ENCODE measurements at places on chromosomes 2 and 18.

GRCh38 chr2:238284802-238285515 is 3.5 kb downstream of the PER2 start:
- no peak for DNase-seq

DNA sequence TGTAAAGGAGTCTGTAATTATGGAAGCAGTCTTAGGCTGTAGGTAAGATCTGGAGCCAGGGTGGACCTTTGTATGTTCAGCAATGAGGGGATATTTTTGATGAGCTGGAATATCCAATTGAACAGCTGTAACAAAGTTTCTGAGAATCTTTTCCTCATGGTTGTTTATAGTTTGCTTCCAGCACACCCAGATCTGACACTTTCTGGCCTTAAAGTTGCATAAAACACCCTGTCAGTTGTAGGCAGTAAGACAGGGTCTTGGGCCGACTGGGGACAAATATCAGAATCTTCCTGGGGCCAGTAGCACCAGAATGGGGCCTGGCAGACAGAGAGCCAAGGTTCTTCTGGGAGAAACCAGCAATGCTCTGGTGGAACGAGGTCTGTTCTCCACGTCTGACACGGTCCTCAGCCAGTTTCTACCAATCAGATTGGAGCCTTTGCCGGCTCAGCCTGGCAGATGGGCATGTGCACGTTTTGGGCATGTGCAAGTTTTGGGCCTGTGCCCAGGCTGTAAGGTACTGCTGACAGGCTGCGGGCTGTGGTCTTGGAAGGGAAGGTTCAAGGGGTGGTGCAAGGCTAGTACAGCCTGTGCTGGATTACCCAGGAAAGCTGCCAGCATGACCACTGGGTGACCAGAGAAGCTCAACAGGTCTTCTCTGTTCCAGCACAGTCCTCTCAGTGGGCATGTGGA is 89.8 kb downstream of the PRKCE start:
- DNase-seq, result no peak

GRCh38 chr2:129605646-129606045 is 373.8 kb upstream of the RAB6C start:
- no peak for DNase-seq

- no peak for DNase-seq
Observed at GRCh38 chr18:9113468-9114149, 11.1 kb downstream of the NDUFV2 start.

- no peak for DNase-seq
Observed at GRCh38 chr2:59578349-59578748, 975.1 kb downstream of the BCL11A start.

DNA sequence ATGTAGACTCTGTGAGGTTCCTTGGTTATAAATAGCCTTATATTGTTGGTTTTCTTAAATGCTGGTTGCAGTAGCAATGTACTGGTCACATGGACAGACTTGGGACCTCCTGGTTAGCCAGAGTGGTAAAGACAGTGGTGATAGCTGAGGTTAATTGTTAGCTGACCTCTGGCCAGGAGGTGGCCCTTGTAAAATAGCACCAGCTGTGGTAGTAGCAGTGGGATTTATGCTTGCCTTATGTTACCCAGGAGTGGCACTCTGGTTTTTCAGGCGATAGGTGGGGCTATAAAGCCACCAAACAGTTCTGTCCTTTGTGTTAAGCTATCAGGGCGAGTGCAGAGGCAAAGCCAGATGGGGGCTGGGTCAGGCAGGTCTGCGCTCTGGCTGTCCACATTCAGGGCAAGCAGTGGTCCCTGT is 94.8 kb upstream of the SRD5A2 start:
- no peak for DNase-seq

- no peak for DNase-seq
Observed at GRCh38 chr2:143955401-143956065, 564.4 kb downstream of the ZEB2 start.

GRCh38 chr2:10086950-10087349 is 6.7 kb upstream of the CYS1 start:
- DNase-seq, result no peak

GRCh38 chr2:86485103-86485502 is 43.9 kb downstream of the KDM3A start:
- DNase-seq, result no peak

- no peak for DNase-seq
Observed at GRCh38 chr2:238126775-238127164, 11.7 kb upstream of the KLHL30 start.

DNA sequence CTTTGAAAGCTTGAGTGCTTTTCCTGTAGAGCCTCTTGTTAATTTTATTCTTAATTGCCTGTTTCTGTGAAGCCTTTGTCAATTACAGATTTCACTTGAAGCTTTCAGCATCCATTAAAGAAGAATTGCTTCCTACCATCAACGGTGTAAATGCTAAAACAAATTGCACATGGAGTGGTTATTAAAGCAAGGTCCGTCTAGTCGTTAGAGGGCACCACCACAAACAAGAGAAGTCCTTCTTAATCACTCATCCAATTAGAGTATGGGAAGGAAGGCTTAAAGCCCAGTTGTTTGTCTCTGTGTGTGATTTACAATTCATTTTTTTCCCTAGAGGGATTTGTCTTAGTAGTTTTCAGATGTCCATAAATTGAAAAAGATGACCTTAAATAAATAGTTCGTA is 1.6 kb downstream of the KCNJ3 start:
- no peak for DNase-seq

DNA sequence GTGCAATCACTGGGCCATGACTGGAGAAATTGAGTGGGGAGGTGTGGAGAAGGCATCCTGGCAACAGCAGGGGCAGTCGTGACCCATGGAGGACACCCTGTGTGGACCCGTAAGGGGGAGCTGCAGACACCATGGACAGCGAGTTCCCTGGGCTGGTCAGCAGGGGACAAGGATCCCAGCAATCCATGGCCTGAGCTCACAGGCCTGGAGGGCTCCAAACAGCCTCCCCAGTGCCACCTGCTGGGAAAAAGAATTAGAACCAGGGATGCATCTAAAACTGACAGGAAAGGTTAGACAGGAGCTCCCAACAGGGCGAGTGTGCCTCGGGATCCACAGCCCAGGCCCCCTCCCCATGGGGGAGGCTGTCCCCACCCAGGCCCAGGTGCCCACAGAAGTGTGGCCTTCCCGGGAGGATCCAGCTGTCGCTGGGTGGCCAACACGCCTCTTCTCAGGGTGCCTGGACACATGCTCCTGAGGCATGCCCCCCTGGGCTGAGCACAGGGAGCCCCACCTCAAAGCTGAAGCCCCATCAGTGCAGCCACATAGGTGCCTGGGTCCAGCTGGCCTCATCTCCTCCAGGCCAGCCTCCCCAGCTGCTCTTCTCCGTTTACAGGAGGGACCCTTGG is 20.5 kb upstream of the KIF1A start:
- DNase-seq, result no peak

DNA sequence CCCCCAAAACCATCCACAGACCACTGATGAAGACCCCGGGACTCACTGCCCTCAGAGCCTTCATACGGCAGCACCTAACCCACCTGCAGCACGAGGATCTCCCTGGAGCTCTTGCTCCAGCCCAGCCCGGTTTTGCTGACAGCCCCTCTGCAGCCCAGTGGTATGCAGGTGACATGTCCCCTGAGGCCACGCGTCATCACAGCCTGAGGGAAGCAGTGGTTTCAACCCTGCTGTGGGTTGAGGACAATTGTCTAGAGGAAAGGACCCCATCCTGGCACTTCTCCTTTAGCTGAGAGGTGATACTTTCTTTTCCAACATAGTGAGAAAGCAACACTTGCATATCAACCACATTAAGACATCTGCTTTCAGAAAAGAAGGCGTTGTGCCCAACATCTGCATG is 134.0 kb downstream of the SEPTIN10 start:
- no peak for DNase-seq

DNA sequence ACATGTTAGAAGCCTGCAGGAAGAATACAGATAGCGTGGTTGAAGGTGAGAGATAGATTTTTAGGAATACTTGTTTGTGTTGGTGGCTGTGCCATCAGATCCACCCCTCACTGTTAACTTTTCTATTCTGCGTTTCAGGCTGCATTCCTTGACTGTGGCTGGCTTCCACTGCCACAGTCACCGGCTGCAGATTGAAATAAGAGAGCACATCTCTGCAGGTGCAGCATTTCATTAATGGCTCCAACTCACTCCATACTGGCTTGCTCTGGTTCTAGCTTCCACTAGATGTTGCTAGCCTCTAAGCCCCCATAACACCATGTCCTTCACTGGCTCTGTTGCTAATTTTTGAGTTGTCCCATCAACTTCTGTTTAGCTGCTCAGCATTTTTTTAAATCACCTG is 286.5 kb downstream of the CPS1 start:
- DNase-seq, result no peak

- no peak for DNase-seq
Observed at GRCh38 chr2:23615216-23616020, 230.4 kb downstream of the KLHL29 start.

DNA sequence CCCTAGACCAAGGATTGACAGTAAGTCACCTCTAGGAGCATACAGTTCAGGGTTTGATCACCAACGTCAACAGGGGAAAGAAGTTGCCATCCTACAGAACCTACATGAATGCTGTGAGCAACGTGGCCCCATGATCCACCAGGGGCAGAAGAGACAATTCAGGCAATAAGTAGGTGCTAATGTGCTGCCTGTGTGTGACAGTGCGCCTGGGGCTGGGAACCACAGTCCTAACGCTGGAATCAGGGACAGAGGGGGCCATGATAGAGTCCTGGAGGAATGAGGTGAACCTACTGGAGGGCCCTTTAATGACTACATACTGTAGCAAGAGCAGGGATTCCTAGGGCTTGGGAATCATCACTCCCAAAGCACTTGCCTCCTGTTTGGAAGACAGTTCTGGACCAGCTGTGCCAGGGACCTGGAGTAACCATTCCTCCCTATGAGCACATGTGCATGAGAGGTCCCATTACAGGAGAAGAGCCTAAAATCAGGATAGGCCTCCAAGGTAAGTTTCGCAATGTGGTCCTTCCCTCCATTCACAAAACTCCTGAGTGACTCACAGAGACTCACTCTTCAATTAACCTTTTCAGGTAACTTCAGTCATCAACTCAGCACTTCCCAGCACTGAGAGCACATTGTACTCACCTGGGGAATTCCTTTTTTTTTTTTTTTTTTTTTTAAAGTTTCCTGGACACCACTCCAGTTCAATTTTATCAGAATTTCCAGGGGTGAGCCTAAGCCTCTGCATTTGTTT is 214.0 kb downstream of the TMEM163 start:
- no peak for DNase-seq

DNA sequence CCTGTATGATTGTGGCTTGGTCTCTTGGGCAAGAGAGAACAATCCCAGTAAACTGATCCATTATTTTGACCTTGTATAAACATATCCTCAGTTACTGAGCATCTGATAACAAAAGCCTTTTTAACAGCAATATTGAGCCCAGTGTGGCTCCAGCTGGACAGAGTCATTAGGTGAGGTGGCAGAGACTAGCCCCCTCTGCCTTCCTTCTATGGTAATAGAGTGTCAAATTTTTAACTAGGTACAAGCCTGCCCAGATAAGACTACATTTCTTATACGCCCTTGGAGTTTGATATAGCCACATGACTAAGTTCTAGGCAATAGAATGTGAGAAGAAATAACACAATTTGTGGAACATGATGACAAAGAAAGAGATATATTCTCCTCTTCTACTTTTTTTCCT is 56.2 kb downstream of the HNMT start:
- no peak for DNase-seq

DNA sequence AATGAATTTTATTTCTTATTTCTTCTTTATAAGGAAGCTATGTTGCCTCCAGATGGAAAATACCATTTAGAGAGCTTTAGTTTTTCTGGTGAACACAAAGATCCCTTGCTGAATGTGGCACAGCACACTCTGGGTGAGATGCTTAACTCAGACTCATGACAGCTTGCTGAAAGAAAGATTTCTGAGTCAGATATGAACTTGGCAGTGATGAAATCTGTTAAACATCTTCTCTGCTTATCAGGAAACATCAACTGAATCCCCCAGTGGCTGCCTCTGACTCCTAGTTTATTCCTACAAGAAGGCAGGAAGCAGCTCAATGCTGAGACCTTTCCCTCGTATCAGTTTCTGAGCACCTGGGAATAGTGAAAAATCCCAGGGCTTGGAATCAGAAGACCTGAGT is 162.8 kb downstream of the OSR1 start:
- no peak for DNase-seq

GRCh38 chr2:206079699-206080465 is 6.1 kb downstream of the INO80D start:
- DNase-seq, result no peak

GRCh38 chr18:37519510-37520135 is 46.0 kb downstream of the CELF4 start:
- DNase-seq, result no peak
